Right ventricle myocardium inferior (tissue), 1 donor: ENCODE measurements at places on chromosomes 12 and 14. TPM values are rescaled to one million over a fixed set of nuclear protein-coding genes. Genes with fewer than 3 reads are reported as not detected.

The CFAP251 gene
- total RNA-seq = 1.3 TPM

The ARHGDIB gene
- total RNA-seq = 72.1 TPM

- DNase-seq = no peak
Observed at GRCh38 chr14:49497725-49498348, 88.3 kb downstream of the RPS29 start.

DNA sequence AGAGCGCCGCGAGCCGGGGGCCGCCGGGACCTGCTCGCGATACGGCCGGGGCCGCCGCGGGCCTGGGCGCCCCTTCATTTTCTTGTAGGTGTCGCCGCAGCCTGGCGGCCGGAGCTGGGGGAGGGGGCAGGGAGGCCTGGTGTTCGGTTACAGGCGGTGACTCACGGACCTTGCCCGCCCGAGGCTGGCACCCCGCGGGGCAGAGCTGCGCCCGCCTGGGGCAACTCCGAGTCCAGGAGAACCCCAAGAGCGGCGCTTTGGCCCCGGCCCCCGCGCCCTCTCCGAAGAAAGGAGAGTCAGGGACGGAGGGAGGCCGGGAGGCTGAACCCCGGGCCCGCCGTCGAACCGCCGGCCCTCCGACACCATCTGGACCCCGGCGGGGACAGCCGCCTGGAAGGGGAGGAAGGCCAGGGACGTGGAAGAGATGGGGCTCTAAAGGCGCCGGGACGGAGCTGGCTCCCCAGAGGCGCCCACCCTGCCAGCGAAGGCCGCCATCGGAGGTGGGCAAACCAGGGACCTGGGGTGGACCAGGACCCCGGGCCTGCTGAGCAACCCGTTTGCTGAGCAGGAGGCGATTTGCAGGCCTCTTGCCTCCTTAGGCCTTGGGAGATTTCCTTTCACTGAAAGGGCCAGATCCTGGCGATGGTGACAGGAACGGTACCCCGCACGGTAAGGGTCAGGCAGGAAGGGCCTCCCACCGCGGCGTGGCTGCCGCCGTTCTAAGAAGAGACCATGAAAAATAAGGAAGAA lies 843 bp upstream of the NUAK1 start:
- peak; percentile 79 for DNase-seq

GRCh38 chr12:66644151-66644550 lies 34.7 kb downstream of the GRIP1 start:
- DNase-seq = no peak

DNA sequence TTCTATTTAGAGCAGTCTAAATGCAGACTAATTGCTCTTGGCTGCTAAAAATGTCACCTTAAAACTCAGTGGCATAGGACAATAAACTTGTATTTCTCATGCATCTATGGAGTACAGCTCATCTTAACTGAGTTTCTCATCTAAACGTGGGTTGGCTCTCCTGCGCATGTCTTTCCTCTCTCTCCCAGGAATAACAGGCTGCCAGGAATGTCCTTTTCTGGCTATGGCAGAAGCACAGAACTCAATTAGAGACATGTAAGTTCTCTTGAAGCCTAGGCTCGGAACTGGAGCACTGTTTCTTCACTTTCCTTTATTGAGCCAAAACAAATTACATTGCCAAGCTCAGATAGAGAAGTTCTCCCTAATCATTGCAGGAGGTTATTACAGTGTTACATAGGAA lies 722.3 kb upstream of the FLRT2 start:
- DNase-seq = no peak

DNA sequence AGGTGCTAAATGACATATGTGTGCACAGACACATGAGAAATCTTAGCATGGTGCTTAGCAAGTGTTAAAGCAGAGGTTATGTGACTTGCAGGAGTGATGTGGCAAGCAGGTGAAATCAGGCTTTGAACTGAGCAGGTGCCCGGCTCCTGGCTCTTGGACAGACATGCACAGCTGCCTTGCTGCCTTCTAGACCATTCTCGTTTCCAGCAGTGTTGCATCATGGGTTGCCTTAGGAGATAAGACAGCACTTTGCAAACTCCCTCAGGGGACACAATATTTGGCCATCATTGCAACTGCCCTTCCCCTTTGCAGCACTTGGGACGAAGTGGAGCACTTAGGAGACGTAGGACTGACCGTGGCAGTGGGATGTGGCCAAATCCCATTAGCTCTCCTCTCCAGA lies 17.2 kb upstream of the GSC start:
- no peak for DNase-seq

The ALX1 gene
- total RNA-seq = not detected

- no peak for DNase-seq
Observed at GRCh38 chr12:40691913-40692764, at the start of gene CNTN1. CNTN1 (plus strand) TSS chr12:40692439.

The KLRB1 gene
- total RNA-seq = 0.38 TPM

GRCh38 chr12:92519284-92519683 lies 183.5 kb upstream of the PLEKHG7 start:
- no peak for DNase-seq

GRCh38 chr12:52407918-52408317 lies 1.8 kb upstream of the KRT82 start:
- DNase-seq = no peak

GRCh38 chr14:102917469-102918211 lies 4.8 kb upstream of the AMN start:
- DNase-seq = no peak

DNA sequence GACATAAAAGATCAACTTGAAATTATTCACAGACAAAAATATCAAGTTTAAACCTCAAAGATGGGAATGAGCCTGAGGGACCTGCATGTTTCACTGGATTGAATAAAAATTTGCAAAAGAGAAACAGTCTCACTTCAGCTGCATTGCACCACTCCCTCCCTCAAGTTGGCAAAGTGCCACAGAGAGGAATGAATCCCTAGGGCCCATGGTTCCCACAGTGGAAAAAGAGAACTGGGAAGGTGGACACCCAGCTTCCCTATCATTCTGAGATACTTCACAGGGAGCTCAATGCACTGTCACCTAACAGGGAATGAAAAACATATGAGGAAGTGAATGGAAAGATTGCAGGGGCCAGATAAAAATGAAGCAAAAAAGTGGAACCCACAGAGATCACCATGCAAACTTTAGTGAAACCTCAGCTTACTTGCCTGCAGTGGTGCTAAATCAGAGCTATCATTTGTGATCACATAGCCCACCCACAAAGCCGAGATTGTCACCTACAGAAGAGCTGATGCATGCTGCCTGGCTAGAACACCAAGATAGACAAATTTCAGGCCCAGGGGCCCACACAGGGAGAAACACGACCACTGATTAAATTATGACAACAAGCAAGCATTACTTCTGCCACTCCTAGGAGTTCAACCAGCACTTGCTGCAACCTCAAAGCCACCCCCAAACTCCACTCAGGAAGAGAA lies 911.3 kb downstream of the LRFN5 start:
- DNase-seq = no peak

The GTF2A1 gene
- 17.3 TPM for total RNA-seq

GRCh38 chr14:68628605-68629310 lies 164.1 kb downstream of the ZFP36L1 start:
- peak; percentile 63 for DNase-seq

DNA sequence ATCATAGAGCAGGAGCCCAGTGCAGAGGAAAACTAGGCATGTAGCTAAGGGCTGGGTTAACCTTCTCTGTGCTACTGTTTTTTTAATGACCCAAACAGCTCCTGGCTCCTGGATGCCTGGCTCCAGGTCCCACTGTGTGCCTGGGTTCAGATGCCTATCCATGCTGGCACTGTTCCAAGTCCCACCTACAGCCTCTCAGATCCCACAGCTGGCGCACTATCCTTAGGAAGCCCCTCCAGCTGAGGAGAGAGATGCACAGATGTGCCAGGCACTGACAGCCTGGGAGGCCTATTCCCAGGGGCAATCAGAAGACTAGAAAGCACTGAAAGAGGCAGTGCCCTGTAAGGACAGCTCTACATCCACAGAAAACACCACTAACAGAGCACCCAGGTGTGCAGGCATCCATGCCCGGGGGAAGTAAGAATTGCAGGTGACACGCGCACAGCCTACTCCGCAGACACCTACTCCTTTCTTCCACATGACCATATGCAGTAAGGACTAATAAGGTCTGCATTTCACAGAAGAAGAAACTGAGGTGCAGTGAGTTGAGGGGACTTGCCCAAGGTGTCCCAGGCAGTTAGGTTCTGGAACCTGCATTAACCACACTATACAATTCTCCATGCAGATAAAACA lies 51.2 kb downstream of the PITPNM2 start:
- DNase-seq = no peak

- DNase-seq = no peak
Observed at GRCh38 chr12:94659346-94659930, 9.1 kb upstream of the TMCC3 start.

DNA sequence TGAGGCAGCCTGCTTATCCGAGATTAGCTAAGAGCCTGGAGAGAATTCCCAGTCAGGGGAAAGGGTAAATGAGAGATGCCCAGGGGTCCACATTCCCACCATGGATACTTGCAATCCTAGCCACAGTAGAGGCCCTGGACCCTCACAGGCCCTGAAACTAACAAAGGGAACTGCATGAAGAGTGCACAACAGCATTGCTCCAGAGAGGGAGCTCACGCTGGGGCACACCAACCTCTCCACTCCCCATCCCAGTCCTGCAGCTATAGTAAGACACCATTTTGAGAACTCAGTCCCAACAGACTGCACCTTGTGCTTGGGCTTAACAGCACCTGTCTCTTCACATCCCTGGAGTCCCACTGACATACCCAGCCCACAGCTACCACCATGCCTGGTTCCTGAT lies 30.5 kb downstream of the CEP83 start:
- no peak for DNase-seq

The TPH2 gene
- not detected for total RNA-seq

- no peak for DNase-seq
Observed at GRCh38 chr12:86838260-86838659, 582.1 kb upstream of the MGAT4C start.

- DNase-seq = no peak
Observed at GRCh38 chr12:52350021-52350620, 17.2 kb downstream of the KRT85 start.

The LUM gene
- total RNA-seq = 54.9 TPM

GRCh38 chr14:75254901-75255584 lies 23.6 kb upstream of the FOS start:
- no peak for DNase-seq

The RTN1 gene
- total RNA-seq = 1.6 TPM

The KRT80 gene
- total RNA-seq = not detected

The TEX22 gene
- 2.4 TPM for total RNA-seq

- no peak for DNase-seq
Observed at GRCh38 chr14:38762426-38762825, 340.6 kb downstream of the SEC23A start.

DNA sequence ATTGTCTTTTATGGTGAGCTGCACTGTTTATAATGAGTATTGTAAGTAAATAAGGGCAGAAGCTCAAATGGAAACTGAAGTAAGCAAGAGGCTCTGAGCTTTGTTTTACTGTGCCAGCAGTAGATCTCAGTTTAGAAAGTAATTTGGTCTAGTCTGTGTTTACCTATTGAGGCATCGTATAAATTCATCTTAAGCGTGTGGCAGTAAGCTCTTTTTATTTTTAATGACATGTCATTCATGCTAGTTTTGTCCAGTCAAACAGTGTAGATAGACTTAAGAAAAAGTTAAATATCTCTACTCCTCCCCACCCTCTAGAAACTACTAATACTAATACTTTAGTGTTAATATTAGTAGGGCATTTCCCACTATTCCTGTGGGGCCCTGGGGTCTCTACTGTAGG lies 2.0 kb downstream of the ANO6 start:
- no peak for DNase-seq

- DNase-seq = no peak
Observed at GRCh38 chr12:51368640-51369517, 22.3 kb downstream of the GALNT6 start.

The RNASE7 gene
- not detected for total RNA-seq

DNA sequence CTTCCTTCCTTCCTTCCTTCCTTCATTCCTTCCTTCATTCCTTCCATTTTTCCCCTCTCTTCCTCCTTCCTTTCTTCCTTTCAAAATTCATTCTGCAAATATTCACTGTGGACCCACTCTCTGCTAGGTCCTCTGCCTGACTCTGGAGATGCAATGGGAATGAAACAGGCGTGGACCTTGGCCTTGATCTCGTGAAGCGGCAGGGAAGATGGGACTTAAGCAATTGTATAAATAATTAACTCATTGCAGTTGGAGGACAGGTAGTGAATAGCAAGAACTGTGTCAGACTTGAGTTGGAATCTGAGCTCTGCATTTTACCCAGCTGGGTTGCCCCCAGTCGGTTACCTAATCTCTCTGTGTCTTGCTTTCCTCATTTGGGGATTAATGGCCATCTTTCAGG lies 230.6 kb upstream of the LHX5 start:
- DNase-seq = no peak

The AICDA gene
- total RNA-seq = 0.08 TPM

DNA sequence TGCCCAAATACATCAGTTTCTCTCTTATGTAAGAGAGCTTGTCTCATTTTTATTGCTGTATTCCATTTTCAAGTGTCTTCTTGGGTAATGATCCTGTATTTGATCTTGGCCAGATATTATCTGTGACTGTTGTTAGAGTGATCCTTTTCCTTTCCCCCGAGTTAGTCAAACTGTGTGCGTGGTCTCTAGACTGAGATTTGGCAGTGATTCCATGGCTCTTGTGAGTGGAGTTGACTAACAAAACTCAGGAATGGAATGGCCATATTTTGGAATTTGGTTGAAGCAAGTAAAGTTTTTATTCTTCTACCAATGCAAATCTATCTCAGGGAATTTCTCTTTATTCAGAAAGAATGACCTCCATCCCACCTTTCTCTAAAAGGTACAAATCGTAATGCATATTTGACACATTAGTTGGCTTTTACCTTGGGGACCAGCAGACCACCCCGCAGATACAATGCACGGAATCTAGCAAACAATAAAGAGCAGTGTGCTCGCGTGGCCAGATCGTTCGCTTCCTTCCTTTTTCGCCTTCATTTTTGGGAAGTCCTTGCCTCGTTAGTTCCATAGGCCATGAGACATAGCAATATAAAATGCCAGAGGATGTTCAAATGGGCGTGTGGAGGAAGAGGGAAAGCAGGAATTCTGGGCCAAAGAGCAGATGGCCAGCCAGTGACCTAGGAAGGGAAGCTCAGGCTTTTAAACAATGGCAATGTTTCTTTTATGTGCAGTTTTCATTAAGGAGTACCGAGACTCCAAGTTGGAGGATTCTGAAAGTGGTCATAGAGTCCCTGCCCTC lies 24.4 kb downstream of the ETV6 start:
- no peak for DNase-seq

The ARG2 gene
- 1.3 TPM for total RNA-seq

The KRT74 gene
- not detected for total RNA-seq
